ENCODE measurements at places on chromosomes 16 and 17.

DNA sequence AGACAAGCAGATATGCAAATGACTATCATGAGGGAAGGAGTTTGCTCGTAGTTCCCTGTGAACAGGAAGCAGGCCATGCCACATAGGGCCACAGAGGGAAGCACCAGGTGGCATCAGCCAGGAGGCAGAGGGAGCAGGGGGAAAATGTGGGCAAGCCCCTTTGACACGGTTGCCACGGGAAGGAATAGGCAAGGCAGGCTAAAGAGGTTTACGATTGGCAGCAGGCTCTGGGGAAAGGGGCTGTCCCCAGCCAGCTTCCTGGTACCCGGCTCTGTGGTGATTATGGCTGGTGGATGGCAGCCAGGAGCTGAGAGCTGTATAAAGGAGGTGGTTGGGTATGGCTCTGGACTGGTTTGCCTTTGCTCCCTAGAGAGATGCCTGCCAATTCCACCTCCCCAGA lies 848 bp downstream of the CES3 start:
- no peak for DNase-seq

- no peak for DNase-seq
These were observed 125.7 kb upstream of the CDH5 start for GRCh38 chr16:66240631-66241395.

GRCh38 chr17:77848257-77848656 lies 110.2 kb upstream of the TNRC6C start:
- no peak for DNase-seq

- DNase-seq = no peak
These were observed 17.1 kb downstream of the C16orf82 start for GRCh38 chr16:27083861-27084261.

- peak; percentile 83 for DNase-seq
These were observed 14.2 kb downstream of the ATP6V0A1 start for GRCh38 chr17:42472709-42473521.

GRCh38 chr16:73315645-73316044 lies 267.7 kb upstream of the ZFHX3 start:
- DNase-seq = no peak

GRCh38 chr16:11202260-11203091 lies 53.5 kb downstream of the SOCS1 start:
- no peak for DNase-seq

GRCh38 chr17:47117386-47117785 lies 71.7 kb downstream of the CDC27 start:
- no peak for DNase-seq

- peak; percentile 42 for DNase-seq
These were observed 148.0 kb upstream of the FOXF1 start for GRCh38 chr16:86362155-86362849.

- peak; percentile 45 for DNase-seq
These were observed 492.2 kb downstream of the CDH11 start for GRCh38 chr16:64629622-64630021.

GRCh38 chr16:84059946-84060901 lies 17.6 kb upstream of the SLC38A8 start:
- no peak for DNase-seq

GRCh38 chr16:48217708-48218107 lies 26.4 kb upstream of the LONP2 start:
- DNase-seq = no peak

DNA sequence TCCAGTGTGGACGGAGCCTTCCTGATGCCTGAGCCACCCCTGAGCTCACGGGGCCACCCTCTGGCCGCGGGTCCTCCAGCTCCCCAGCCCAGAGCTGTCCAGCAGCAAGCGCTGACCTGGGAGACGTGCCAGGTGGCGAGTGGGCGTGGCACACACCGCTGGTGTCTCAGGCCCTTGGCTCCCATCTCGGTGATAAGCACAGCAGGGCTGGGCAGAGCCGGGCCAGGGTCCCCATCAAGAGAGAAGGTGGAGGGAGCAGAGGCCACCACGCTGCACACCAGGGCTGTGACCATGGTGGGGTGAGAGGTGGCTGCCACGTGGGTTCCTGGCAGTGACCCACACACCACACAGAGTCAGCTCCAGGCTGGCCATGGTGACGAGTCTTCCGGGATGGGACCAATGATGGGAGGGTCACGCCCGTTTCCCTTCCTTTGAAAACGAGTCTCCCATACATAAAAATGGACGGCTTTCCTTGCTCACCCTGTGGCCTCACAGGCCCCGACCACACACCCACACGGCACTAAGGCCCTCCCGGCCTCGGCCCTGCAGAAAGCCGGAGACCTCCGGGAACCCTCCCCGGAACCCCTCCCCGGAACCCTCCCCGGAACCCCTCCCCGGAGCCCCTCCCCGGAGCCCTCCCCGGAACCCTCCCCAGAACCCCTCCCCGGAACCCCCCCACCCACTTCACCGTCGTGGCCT lies 16.8 kb downstream of the UTS2R start:
- no peak for DNase-seq

GRCh38 chr16:81639931-81640680 lies 139.0 kb upstream of the PLCG2 start:
- no peak for DNase-seq

- peak; percentile 96 for DNase-seq
These were observed 8.2 kb downstream of the TUBG2 start for GRCh38 chr17:42667088-42667951.

DNA sequence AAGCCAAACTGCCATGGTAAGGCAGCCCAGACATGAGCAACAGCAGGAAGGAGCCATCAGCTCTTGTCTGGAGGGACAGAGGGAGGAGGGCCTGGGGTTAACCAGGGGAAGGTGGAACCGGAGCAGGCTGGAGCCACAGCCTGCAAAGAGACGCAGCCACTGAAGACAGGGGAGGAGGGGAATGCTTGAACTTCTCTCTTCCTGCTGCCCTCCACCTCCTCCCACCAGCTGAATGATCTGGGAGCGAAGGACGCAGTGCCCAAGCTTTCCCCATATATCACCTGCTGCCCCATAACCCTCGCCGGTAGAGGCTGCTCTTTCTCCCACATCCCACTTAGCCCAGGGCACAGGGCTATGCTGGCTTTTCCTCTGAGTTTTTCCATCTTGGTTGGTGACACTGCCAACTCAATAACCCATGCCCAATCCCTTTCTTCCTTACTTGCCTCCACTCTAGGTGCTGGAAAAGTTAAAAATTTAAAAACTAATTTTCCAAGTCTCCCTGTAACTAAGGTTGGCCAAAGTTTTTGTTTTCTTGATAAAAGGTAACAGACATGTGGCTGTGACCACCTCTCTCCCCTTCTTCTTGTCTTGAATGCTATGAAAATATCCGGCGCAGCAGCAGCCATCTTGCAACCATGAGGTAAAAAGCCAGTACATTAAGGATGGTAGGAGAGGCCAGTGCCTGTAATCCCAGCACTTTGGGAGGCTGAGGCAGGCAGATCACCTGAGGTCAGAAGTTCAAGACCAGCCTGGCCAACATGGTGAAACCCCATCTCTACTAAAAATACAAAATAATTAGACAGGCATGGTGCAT lies 21.8 kb upstream of the CACNG4 start:
- DNase-seq = no peak

DNA sequence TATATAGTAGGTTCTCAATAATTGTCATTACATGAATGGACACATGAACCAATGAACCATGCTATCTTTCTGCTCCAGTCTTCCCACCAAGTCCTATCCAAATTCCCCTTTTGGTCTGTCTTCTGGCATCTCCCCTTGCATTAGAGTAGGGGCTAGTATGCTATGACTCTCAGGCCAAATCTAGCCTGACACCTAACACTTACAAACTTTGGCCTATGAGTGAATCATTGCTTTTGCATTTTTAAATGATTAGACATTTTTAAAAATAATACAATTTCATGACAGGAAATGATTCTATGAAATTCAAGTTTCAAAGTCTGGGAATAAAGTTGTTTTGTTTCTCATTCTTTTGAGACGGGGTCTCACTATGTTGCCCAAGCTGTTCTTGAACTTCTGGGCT lies 102.5 kb upstream of the MAF start:
- DNase-seq = peak; percentile 3

- DNase-seq = no peak
These were observed 6.9 kb upstream of the SLC13A2 start for GRCh38 chr17:28466521-28467048.

DNA sequence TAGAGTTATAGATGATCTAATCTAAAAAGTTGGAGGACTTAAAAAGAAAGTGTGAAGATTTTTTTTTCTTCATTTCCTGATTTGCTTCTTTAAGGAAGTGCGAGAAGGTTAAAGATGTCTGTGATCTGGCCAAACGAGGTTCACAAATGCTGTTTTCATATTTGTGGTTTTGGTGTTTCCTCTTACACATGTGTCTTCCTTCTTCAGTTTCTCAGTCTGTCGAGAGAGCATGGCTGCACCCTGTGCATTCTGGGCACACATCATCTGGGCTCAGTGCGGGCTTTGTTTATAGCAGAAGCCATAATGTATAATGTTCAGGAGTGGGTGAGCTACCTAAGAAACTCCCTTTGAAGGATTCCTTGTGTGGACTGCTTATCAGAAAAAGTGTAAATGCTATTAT lies 260.4 kb upstream of the TBX2 start:
- peak; percentile 85 for DNase-seq

DNA sequence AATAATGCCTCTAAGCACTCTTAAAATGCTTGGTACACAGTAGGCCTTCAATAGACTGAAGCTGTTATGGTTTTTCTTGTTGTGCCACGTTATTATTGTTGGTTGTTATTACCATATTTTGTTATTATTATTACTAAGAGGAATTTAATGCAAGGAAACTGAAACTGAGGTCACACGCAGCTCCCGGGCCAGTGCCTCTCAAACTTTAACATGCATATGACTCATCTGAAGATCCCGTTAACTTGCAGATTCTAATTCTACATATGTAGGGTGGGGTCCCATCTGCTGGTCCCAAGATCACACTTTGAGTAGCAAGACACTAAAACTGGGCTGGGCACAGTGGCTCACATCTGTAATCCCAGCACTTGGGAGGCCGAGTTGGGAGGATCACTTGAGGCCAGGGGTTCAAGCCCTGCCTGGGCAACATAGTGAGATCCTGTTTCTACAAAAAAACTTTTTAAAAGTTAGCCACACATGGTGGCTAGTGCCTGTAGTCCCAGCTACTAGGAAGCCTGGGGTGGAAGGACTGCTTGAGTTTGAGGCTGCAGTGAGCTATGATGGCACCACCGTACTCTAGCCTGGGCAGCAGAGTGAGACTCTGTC lies 888 bp downstream of the ACSM5 start:
- DNase-seq = no peak

GRCh38 chr16:85350973-85351372 lies 238.7 kb upstream of the CIBAR2 start:
- DNase-seq = peak; percentile 99

GRCh38 chr16:22222006-22222405 lies 15.9 kb downstream of the EEF2K start:
- no peak for DNase-seq

- no peak for DNase-seq
These were observed 19.9 kb downstream of the CFAP20 start for GRCh38 chr16:58109330-58109729.

GRCh38 chr16:52237823-52238222 lies 309.1 kb downstream of the TOX3 start:
- DNase-seq = no peak

- no peak for DNase-seq
These were observed 5.0 kb downstream of the SOCS1 start for GRCh38 chr16:11250786-11251524.

DNA sequence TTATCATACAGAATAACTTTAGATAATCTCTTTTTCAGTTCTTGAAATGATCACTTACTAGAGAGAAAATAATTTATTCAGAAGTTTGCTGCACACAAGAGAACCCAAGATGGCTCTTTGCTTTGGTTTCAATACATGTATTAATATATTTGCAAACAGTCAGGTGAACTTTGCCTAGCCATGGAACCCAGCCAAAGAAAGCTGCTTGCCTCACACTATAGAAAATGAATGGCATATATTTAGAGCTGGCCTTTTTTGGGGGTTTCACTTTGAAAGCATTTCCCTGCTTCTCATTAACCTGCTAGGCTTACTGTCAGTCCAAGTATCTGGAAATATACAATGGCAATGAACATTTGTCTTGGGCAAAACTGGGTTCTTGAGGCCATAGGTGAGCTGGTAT lies 75.3 kb downstream of the MRTFB start:
- DNase-seq = no peak

GRCh38 chr16:3716831-3717234 lies 491 bp downstream of the TRAP1 start:
- DNase-seq = peak; percentile 38

- no peak for DNase-seq
These were observed 12.1 kb upstream of the POLR3E start for GRCh38 chr16:22285080-22285479.

DNA sequence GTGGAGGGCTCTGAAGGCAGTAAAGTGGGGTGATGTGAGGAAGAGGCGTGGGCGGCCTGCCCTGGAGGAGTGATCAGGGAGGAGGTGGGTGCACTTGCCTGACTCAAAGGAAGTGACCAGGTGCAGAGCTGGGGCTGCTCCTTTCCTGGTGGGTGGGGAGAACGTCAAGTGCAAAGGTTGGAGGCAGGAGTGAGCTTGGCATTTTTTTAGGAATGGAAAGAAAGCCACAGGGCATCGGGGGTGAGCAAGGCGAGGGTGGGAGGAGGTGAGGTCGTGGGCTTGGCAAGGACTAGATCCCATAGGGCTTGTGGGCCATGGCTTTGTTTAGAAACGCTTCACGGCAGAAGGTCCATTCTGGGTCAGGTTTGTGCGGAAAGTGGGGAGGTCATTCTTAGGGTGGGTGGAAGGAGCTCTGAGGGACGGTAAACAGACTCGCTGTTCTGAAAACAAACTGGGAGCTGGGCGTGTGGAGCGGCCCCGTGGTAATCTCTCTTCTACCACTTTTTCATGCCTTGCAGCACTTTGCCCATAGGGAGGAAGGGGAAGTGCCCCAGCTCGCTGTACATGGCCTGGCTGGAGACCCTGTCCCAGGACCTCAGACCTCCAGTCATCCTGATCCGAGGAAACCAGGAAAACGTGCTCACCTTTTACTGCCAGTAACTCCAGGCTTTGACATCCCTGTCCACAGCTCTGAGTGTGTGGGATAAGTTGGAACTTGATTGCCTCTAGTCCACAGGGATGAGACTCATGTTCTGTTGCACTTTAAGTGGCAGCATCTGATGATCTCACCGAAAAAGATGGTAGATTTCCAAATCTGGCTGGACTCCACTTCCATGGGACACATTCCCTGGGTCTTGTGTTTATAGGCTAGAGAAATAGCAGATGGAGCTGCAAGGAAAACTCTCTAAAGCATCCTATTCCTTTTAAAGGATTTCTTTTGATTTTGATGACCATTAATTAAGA lies 18.9 kb upstream of the HERPUD1 start:
- peak; percentile 85 for DNase-seq

- DNase-seq = no peak
These were observed 194.1 kb downstream of the GSG1L start for GRCh38 chr16:27869411-27869810.

DNA sequence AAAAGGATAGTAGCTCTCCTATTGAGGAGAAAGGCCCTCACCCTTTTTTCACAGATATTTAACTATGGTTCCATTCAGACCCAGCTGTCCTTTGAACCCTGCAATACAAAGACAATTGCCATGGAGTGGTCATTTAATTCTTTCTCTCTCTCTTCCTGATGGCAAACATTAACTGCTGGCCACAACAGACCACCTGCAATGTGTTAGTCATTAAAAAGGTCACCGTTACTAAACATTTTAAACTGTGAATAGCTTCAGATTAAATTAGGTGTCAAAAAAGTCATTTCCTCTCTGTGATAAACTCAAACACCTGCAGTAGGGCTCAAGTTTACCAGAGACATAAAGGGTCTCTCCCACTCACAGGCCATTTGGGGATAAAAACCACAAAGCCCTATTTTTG lies 697.2 kb downstream of the TOX3 start:
- no peak for DNase-seq

All from EL (cell line).